SK-N-SH (cell line): ENCODE measurements at places on chromosomes 16 and 17.

DNA sequence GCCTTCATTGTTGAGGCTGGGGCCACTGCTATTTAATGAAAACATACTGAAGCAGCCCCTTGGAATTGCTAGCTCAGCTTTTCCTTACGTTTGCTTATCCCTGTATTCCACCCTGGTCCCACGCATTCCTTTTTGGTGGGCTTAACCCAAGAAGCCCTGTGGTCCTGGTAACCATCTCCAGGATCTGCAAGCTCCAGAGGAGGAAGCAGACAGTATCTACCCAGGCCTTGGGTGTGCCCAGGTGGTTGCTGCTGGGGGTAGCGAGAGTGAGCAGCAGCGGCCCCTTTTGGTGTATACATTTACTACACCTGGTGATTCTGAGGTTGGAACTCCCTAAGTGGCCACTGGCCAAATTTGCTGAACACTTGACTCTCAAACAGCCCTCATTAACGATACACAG, 97.7 kb downstream of the CBLN1 start:
- DNase-seq: peak; percentile 37

GRCh38 chr16:1965396-1966001, 873 bp upstream of the RPS2 start:
- no peak for DNase-seq

DNA sequence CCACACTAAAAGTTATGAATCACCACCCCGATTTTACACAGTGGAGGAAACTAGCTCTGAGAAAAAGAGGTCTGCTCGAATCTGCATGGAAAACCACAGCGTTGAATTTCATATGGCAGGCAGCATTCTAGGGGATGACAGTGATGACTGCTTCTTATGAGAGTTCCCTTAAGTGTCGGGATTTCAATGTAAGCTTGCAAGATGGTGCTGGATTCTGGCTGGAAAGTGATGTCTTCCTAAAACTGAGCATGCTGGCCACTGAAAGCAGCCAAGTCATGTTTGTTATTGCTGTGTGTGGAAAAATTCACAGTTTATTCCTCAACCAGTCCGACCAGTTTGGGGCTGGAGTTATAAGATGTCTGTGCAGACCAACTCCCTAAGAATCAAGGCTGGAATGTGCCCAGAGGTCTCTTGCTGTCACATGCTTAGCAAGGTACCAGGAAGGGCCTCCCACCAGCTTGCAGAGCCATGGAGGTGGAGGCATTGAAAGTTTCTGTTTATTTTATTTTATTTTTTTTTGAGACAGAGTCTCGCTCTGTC, 37.2 kb upstream of the GAN start:
- no peak for DNase-seq

DNA sequence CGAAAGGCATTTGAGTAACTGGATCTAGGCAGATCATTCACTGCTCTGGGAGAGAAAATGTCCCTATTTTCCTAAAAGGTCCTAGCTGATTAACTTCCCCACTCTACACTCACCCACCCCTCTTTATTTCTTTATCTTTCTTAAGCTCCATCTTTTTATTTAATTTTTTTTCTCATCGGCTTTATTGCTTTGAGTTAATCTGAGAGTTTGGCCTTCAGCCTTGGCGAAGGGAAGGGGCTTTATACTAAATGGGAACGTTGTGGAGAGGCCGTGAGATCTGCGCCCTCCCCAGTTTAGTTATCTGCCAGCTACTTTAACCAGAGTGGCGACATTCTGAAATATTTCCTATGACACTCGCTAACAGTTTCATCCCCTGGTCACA, 882 bp upstream of the TOX3 start:
- DNase-seq: no peak

DNA sequence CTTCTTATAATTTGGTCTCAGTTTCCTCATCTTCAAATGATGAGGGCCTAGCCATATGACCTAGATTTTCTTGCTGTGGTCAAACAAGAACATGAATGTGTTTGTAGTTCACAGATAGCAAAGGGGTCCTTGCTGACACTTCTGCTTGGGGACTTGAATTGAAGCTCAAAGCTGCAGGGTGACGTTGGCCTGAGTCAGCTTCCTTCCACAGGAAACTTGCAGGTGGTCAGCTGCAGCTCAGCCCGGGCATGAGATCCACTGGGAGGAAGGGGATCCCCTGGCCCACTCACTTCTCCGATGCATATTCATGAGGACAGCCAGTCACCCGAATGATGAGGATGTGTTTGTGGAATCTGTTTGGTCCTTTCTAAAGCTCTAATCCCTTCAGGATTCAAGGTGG, 42.6 kb upstream of the AXIN2 start:
- DNase-seq: no peak

GRCh38 chr17:82366749-82367148, 4.8 kb upstream of the UTS2R start:
- DNase-seq: no peak

DNA sequence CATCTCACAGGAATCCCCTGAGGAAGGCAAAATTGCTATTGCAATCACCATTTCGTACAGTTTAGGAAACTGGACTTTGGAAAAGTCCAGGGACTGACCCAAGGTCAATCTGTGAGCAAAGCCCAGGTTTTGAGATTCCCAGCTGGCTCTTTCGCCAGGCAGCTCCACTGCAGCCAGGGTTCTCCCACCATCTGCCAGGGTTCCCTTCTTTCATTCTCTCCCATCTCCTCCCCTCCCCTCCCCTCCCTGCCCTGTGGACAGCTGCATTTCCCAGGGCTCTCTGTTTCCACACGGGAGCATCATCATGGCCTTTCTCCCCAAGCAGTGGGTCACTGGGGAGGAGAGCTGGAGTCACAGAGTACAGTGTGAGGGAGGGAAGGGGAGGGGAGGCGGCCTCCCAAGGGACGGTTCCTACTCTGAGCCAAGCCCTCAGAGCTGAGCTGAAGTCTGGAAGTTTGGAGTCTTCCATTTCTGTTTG, 11.9 kb upstream of the GSDMA start:
- no peak for DNase-seq

GRCh38 chr16:70720425-70721201, 34.8 kb upstream of the MTSS2 start:
- DNase-seq: no peak

DNA sequence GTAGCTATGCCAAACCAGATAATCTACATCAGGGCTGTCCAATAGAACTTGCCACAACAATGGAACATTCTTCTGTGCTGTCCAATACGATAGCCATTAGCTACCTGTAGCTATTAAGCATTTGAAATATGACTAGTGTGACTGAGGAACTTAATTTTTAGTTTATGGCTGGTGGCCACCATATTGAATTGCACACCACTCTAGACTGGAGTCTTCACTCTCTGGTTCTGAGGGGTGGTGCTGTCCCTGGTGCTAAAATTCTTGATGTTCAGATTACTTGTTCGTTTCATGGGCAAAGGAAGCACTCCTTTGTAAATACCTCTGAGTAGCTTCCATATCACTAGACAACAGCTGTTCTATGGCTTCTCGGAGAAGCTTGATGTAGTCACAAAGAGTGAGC, 296.6 kb downstream of the NPIPA8 start:
- DNase-seq: no peak

GRCh38 chr16:8665529-8665928, 8.9 kb upstream of the ABAT start:
- no peak for DNase-seq

DNA sequence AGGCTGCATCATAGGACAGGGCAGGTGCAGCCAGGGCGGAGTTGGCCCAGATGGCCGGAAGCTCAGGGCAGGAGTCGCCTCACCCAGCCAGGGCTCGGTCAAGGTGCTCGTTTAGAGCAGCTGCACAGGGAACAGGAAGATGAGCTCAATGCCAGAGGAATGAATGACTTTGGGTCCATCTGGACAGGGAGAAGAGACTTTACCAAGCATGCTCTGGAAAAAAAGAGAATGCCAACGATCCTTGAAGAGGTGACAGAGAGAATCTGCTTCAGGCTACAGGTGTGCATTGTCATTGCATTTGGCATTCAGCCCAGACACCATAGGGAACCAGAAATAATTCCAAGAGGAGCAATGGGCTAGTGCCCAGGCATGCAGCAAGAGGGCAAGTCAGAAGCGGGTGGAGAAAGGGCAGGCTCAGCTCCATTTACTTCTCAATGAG, 6.7 kb upstream of the MPP3 start:
- DNase-seq: no peak

DNA sequence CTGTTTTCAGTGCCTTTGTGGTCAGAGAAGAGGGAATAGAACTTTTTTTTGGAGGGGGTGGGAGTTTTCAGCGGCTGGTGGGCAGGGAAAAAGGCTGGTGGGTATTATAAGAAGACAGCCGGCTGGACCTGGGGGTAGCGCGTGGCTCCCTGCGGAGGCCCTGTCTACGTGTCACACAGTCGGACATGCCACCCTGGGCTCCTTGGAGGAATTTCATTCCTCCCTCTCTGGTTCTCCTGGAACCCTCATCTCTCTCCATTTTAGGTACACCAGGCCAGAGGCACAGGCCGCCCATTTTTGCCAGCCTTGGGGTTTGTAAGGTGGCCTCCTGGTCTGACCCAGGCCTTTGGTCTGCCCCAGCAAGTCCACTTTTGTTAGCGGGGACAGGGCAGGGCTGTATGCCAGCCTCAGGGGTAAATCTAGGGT, 908 bp downstream of the FKBP10 start:
- DNase-seq: peak; percentile 37

DNA sequence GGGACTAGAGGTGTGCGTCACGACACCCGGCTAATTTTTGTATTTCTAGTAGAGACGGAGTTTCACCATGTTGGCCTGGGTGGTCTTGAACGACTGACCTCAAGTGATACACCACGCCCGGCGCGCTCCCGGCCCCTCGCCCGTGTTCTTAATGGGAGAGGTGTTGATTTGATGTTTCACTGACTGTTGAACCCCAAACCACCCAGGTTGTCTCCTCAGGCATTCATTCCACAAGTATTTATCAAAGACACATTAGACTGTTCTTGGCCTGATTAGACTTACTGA, 1.4 kb downstream of the CENPN start:
- DNase-seq: no peak

- no peak for DNase-seq
Measured at GRCh38 chr17:19546289-19547065, 12.8 kb downstream of the SLC47A1 start.

- no peak for DNase-seq
Measured at GRCh38 chr17:30790279-30790678, 34.2 kb downstream of the CRLF3 start.

DNA sequence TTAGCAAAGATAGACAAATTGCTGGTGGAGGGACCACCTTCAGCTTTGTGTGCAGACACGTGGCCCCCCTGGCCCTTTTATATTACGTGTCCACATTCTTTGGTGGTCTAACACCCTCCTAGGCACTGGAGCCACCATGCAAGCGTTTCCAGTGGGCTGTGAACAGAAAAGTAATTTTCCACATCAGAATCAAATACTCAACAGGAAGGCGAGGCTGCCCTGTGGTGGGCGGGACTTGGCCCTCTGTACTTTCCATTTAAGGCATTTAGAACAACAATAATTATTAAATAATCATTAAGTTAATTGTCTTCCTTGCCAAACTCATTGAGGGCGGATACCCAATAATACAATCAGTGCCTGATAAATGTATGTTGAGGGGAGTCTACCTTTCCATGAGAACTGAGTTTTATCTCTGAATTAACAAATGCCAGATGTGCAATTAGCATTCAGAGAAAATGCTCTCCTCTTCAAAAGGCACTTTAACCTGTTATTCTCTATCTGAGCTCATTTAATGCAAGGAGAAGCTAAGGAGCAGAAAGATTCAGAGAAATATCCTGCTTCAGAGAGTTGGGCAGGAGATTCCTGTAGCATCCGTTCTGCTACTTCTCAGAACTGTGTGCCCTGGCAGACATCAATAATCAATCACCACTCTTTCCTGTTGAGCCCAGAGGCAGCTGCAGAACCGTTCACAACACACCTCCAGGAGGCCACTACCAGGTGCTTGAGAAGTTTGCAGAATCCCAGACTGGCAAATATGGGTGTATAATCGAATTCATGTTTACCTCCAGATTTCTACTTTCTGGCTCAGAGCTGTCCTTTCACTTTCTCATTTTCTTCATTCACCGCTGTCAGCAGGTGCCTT, 109.4 kb downstream of the CMIP start:
- DNase-seq: no peak

GRCh38 chr17:55549140-55549539, 37.9 kb upstream of the SMIM36 start:
- no peak for DNase-seq

- DNase-seq: no peak
Measured at GRCh38 chr16:10408824-10409381, 23.0 kb downstream of the ATF7IP2 start.

DNA sequence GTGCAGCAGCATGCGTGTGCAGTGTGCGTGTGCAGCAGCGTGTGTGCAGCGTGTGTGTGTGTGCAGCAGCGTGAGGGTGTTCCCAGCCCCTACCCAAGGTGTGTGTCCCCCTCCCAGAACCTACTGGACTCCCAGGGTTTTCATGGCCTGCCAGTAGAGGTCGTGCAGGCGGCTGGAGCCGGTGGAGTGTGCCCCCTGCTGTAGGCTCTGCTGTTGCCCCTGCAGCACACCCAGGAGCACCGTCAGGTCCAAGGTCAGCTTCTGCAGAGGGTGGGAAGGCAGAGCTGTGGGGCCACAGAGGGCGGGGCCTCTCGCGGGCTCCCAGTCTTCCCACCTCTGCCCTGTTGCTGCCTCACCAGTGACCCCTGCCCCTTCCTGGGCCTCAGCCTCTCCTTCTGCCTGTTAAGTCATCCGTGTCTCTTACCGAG, 14.9 kb downstream of the MYBBP1A start:
- DNase-seq: no peak

DNA sequence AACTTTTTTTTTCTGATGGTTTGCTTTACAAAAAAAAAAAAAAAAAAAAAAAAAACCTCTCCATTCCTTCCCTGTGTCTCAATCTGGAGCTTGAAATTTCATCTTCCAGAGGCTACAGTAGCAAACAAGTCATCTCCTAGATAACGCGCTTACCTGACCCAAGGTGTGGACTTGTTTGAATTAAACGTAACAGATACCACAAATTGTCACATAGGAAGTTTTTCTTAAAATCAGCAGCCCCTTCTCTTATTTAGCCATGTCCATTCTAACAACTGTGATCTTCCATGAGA, 2.0 kb downstream of the STAT5B start:
- no peak for DNase-seq

GRCh38 chr17:48578616-48579470, 693 bp upstream of the HOXB4 start:
- DNase-seq: no peak

DNA sequence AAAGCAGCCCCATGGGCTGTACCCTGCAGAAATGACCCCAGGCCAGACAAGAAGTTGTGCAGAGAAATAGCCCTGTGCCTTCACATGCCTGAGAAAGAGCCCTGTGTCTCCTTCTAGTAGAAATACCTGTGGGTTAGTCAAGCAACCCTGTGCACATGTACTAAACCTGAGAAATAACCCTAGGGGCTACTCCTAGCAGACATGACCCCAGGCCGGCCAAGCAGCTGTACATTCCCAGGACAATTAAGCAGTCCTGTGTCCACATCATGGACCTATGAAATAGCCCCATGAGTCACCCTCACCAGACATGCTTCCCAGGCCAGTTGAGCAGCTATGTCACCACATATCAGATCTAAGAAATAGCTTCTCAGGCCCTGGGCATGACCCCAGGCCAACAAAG, 519.7 kb upstream of the CA10 start:
- no peak for DNase-seq

GRCh38 chr16:90032674-90033331, 13.5 kb upstream of the DBNDD1 start:
- no peak for DNase-seq

- peak; percentile 63 for DNase-seq
Measured at GRCh38 chr17:32142857-32143526, 690 bp downstream of the RHOT1 start.
